Mammary epithelial cell (primary cell): ENCODE measurements at places on chromosomes 12 and 14.
A peak's percentile ranks its signal among the peaks of the same experiment; 100 is the strongest.

DNA sequence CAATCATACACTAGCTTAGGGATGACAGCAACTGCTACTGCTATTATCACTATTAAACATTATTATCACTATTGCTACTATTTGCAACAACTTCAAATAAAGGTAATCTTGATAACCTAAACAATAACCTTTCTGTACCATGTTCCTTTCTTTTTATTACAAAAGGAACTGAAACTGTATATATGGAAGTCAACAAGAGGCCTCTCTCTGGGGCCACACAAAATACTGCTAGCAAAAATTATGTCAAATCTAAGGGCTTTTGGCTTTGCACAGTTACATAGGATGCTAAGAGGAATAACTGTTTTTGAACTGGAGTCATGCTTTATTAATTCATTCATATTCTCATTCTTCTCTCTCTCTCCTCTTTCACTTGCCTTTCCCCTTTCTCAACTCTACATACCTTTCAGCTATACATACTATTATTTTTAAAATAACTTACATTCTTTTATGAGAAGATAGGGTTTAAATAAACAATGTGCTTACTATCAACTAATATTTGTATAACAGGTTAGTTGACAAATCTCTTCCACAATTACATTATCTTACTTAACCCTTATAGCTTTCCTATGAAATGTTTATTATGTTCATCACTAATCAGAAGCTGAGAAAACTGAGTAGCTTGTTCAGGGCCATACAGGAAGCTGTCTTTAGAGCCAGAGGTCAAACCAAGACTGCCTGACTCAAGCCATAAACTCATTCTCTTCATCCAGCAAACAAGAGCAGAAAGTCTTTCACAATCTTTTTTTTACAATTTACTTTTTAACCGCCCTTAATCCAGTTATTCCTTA, 25.7 kb downstream of the SPTSSA start:
- peak; percentile 53 for DNase-seq

DNA sequence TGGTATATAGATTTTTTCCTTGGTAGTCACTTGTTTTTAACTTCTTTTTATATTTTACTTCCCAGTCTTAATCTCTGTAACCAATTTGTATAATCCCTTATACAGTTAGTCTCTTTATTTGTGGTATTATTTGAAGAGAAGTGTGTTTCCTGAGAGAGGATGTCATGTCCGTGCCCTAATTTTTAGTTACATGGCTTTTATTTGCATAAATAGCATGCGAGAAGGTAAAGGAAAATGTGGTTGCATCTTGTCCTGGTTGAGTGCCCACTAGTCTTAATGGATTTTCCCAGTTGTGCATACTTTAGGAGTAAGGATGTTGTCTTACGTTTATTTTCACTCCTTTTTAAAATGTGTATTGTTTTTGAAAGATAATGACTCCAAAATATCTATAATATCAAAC, 27.5 kb downstream of the RAP1B start:
- no peak for DNase-seq

DNA sequence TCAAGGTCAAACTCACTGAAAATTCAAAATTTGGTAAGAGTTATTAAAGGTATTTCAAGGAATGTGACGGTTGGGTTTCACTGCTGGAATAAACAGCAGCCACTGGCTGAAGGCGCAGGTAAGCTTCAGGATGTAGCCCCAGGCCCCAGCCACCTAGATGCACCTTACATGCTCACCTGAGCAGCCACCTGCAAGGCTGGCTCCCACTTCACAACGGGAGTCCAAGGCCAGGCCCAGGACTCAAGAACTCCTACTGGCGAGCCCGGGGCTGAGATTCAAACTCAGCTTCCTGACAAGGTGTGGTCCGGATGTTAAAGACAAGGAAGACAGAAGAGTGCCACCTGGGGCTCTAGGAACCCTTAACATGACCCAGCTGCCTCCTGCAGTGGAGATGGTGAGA, 78.4 kb downstream of the ITPK1 start:
- no peak for DNase-seq

DNA sequence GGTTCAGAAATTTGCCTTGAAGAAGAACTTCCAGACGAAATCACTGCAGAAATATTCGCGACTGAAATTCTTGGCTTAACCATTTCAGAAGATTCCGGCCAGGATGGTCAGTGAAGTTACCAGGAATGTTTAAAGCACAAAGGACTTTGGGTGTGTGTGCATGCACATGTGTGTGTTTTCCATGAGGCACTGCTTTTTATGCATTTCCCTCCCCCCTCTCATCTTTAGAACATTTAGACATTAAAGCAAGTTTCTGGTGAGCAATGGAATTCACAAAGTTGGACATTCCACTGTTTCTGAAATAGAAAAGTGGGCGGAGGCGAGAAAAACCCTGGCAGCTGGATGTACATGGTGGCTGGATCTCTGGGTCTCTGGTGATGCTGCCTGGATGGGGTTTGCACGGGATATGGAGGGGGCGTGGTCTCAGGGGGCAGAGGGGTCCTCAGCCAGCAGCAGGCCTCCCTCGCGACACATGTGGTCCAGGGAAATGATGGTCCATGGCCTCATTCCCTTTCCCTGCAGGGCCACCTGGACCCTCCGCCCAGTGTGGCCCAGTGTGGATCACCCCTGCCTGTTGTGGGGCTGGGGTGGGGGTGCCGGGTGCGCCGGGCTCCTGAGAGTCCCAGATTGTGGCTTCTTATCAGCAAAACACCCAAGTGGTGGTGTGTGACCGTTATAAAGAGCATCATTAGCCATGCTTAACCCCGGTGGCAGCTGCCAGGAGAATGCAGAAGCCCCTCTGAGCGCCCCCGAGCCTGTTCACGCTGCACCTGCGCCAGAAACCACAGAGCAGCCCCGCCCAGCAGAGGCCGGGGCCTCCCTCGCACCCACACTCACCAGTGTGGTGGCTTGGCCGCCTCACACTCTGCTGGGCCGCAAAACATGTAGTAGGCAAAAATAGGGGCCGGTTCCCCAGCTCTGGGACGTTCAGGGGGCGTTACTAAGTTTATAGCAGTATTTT, 17.8 kb upstream of the BCL7A start:
- DNase-seq, result no peak

GRCh38 chr12:76143343-76144244, 59.1 kb upstream of the NAP1L1 start:
- no peak for DNase-seq

DNA sequence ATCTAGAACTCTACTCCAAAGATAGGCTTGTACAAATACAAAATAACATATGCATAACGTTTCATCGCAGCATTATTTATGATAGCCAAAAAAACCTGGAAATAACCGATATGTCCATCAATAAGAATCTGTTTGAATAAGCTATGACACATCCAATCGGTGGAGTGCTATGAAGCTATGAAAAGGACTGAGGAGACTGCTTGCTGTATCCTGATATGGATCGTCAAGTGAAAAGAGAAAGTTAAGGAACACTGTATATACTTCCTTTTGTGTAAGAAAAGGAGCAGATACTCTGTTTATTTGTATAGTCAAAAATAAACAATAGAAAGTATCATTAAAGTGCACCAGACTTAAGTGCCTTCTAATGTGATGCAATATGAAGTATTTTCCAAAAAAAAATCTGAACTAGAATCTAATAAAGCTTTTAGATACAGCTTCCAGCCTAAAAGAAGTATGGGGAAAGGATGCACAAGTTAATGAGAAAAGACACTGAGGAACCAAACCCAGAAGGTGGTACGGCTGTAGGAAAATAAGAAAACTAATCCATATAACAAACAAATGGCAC, 645 bp upstream of the KLHDC1 start:
- DNase-seq, result no peak
